Stimulated activated CD4-positive, alpha-beta T cell treated with anti-CD3 and anti-CD28 coated beads, Interleukin-4, amount 100 ng/mL, for 24 hours (primary cell): ENCODE measurements at places on chromosomes 4 and X.

DNA sequence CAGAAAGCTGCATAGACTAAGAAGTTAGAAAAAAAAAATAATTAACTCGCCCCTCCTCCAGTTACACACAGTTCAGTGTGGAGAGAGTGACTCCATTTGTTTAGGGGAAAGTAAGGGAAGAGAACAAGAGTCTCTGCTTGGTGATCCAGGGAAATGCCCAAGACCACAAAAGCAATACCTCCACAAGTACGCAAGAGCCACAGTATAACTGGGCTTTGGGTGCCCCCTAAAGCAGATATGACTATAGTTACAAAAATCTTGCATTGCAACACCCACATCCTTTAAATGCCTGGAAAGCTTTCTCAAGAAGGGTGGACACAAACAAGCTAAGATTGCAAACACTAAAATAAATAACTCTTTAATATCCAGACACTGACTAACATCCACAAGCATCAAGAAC lies 164.2 kb upstream of the NRK start:
- no peak for DNase-seq

- DNase-seq: no peak
Measured at GRCh38 chrX:44422631-44423030, 79.2 kb upstream of the EFHC2 start.

- peak; percentile 44 for DNase-seq
Measured at GRCh38 chrX:41180194-41180908, 95.1 kb downstream of the USP9X start.

GRCh38 chrX:50643525-50644137 lies 170.4 kb downstream of the SHROOM4 start:
- no peak for DNase-seq

GRCh38 chr4:33831442-33832066 lies 2412.8 kb downstream of the ARAP2 start:
- no peak for DNase-seq

GRCh38 chrX:15055146-15055930 lies 182.1 kb downstream of the MOSPD2 start:
- no peak for DNase-seq

DNA sequence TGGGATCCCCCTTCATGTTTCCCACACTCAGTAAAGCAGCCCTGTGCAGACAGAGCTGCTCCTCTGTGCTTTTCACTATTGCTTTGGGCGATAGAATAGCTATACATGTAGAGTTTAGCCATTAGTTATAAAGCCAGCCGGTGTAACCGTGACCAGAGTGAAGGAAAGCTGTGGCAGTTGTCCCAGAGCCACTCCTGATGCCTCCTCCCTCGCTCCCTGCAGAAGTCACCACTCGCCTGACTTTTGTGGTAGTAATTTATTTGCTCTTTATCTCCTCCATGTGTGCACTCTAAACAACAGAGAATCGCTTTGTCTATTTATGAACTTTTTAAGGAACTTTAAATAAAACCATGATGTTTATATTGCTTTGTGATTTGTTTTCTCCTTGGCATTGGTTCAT lies 41.8 kb upstream of the WWC2 start:
- no peak for DNase-seq

DNA sequence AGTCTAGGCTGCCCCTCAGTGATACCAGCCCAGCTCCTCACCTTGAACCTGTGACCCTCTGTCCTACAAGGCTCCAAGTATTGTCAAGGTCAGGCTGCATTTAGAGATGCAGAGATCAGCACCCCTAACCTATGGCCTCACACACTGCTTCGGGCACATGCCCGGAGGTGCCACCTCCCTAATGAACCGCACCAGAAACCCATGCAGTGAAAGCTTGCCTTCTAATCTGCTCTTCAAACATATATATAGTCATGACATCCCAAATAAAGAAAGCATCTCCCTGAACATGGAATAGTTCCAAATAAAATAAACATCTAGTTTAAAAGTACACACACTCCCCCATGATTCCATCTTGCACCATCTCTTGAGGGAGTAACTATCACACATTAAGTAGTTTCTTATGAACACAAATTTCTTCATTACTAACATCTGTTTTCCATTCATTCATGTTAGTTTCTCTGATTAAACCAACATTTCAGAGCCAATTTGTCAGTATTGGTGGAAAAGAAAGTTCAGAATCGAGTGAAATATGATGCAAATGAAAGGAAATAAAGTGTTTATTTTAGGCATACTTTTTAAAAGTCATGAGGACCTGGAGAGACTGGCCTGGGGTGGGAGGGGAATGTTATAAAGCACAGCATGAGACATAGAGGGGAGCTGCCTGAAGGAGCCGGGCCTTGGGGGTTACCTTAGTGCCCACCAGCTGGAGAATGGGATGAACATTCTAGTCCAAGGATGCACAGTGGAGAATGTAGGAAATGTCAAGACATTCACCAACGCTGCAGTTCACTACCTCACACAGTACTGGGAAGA lies 19.2 kb downstream of the CC2D2A start:
- no peak for DNase-seq

DNA sequence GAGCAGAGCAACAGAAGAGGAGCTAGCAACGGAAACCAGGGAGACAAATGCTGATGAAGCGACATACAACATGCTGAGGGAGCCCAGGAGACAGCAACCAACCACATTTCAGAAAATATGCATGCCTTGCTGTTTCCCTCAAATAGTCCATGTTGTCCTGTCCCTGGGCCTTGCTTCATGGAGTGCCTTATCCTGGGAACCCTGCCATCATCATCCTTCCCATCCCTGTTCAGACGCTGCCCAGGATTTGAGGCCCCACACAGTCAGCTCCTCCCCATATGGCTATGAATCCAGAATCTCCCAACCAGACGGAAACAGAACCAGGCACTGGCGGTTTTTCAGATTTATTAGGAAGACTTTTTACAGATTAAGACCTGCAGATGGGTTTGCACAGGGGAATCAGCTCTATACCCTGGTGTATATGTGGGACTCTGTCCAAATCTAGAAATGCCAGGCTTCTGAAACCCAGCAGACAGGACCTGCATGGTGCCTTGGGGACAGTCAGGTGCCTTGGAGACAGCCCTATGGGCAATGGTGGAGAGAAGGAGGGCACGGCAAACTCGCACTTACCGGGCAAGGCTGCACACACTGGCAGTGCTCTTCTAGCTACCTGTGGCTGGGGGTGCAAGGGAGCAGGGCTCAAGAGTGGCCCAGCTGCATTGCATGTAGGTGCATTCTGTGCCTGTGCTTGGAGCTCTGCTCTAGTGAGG lies 199.7 kb upstream of the MAMLD1 start:
- no peak for DNase-seq

GRCh38 chr4:7194251-7195140 lies 2.2 kb downstream of the SORCS2 start:
- DNase-seq: peak; percentile 20

GRCh38 chr4:6371812-6372211 lies 100.6 kb downstream of the PPP2R2C start:
- no peak for DNase-seq

DNA sequence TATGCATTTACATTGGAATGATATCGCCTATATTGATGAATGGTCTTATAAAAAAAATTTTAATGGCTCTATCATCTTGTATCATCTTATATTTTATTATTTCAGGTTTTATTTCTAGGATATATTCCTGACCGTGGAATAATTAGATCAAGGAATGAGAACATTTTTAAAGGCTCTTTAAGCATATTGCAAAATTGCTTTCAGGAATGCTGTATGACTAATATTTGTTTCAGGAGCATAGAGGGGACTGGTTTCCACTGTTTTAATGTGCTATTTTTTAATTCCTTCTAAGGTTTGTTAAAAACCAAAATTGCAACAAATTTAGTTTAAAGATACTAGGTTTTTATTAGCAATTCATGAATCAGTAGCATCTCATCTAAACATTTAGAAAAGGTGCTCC lies 120.2 kb downstream of the BMPR1B start:
- DNase-seq: no peak

DNA sequence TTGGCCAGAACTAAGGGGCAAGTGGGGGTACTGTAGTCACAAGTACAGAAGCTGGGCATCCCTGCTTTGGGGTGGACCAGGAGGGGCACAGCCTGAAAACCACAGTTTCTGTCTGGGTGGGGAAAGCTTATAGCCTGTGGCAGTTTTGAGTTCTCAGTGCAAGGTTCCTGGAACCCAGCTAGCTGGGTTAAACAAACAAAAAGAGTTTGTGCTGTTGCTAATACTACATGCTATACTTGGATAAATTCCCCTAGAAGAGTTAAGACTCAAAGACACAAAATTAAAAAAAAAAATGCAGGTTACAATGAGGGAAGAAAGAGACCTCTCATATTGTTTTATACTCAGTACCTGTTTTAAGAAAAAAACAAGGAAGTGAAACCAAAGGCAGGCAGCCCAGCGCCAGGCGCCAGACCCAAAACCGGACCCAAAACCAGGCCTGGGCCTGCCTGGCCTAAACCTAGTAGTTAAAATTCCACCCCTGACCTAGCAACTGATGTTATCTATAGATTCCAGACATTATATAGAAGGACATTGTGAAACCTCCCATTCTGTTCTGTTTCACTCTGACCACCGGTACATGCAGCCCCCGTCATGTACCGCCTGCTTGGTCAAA lies 50.8 kb downstream of the SLC2A9 start:
- no peak for DNase-seq

GRCh38 chr4:184883024-184883423 lies 57.3 kb upstream of the ACSL1 start:
- no peak for DNase-seq

GRCh38 chrX:71622576-71623450 lies 4.5 kb upstream of the CXCR3 start:
- DNase-seq: peak; percentile 72

- DNase-seq: no peak
Measured at GRCh38 chrX:45807572-45808425, 607.1 kb upstream of the DIPK2B start.

- DNase-seq: no peak
Measured at GRCh38 chr4:94961420-94961819, 203.7 kb downstream of the BMPR1B start.

DNA sequence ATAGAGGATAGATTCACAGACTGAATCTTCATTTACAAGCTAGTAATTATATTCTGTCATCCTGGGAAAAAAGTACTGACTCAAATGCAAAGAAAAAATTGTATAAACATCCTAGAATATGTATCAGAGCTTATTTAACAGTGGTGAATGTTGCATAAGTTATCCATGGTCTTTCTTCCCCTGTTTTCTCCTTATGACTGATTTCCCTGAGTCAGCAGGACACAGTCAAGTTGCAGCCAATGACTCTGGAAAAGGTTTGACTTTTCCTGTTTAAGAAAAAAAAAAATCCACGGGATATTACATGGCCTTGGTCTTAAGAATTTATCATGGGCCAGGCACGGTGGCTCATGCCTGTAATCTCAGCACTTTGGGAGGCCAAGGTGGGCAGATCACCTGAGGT lies 36.5 kb downstream of the INPP4B start:
- DNase-seq: no peak

DNA sequence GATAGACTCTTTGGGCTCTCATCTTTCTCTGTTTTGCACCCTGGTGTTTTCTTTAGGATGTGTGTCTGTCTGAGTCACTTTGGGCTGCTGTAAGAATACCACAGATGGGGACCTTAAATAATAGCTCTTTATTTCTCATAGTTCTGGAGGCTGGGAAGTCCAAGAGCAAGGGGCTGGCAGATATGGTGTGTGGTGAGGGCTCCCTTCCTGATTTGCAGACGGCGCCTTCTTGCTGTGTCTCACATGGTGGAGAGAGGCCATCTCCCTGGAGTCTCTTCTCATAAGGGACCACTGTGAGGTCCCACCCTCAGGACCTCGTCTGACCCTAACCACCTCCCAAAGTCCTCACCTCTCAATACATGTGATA lies 93.7 kb upstream of the ADRA2C start:
- DNase-seq: no peak

DNA sequence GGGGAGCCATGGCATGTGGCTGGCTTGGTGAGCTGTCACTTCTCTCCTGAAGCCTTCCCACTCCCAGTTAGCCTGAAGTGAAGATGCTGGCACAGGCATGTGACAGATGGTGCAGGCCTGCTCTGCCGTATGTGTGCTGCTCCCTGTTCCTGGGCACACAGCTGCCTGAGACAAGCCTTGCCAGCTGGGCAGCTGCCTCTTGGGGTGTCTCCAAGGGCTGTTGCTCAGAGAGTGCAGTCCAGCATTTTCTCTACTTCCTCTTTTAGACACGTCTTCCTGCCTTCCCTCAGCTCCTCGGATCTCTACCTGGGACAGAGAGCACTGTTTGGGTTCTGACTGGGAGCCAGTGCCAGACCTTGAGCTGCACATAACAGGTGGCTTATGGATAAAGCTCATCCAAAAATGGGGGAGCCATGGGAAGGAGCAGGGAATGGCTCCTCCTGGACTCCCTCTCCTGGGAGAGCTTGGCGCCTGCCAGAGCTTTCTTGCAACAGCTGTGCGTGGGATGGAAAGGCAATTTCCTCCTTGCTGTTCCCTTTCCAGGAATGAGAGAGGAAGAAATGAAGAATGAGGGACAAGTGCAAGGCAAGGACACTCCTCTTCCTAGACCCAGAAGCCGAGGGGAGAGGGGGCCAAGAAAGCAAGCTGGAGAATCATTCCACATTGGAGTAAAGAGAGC lies 132.9 kb downstream of the MSL3 start:
- DNase-seq: no peak

GRCh38 chr4:6703786-6704185 lies 5.9 kb downstream of the MRFAP1L1 start:
- peak; percentile 31 for DNase-seq

DNA sequence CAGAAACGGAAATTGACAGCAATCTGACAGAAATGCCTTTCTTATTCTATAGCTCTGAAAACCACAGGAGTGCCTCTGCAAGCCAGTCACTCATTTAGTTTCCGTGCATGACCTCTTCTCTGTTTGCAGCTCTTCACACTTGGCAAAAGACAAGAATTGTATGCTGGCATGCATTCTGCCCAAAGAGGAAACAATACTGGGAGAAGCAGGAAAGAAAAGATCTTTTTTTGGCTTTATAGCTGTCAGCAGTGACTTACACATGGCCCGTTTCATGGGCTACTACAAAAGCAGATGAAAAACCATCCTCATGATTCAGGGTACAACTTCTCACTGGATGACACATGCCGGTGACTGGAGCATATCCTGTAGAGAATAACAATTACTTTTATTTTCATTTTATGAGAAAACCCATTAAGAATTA lies 249.4 kb downstream of the ADAMTS3 start:
- no peak for DNase-seq

DNA sequence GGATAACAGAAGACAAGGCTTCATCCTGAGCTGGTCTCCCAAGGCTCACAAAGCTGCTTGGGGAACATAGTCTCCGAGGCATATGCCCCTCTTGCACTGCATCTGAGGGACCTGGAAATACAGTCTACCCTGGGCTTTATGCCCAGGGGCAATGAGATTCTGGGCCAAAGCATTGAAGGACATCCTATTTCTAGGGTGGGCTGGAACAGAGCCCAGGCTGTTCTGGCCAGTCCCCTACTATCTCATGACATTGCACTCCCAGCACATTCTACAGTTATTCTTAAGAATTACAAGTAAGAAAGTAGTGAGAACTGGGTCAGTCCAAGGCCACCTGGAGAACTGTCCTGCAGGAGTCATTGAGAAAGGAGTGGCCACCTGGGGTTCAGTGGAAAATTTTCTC lies 107.6 kb downstream of the USP46 start:
- no peak for DNase-seq

GRCh38 chr4:88448889-88449288 lies 8.0 kb upstream of the HERC5 start:
- DNase-seq: no peak

- DNase-seq: peak; percentile 69
Measured at GRCh38 chr4:15649914-15650545, 5.1 kb downstream of the FBXL5 start.

- DNase-seq: no peak
Measured at GRCh38 chr4:157040405-157040804, 35.5 kb upstream of the GLRB start.
